ENCODE measurements at places on chromosomes 6 and 20.

- DNase-seq, result no peak
Measured at GRCh38 chr6:89208551-89208950, 8.6 kb downstream of the GABRR1 start.

DNA sequence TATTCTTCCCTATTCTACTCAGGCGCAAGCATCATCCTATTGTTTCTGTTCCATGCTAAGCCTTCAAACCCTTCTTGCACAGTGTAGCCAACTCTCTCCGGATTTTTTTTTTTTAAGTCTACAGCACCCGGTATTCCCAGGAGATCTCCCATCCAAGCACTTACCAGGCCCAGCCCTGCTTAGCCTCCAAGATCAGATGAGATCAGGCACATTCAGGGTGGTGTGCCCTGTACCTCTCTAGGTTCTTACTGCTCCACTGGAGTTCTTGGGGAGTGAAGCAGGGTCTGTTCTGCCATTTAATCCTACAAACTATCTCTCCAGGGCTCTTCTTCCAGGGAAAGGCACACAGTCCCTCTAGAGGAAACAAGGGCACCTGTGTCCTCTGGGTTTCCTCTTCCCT is 14.9 kb upstream of the NUP153 start:
- DNase-seq, result no peak

- no peak for DNase-seq
Measured at GRCh38 chr20:25336561-25337422, 53.8 kb downstream of the ABHD12 start.

DNA sequence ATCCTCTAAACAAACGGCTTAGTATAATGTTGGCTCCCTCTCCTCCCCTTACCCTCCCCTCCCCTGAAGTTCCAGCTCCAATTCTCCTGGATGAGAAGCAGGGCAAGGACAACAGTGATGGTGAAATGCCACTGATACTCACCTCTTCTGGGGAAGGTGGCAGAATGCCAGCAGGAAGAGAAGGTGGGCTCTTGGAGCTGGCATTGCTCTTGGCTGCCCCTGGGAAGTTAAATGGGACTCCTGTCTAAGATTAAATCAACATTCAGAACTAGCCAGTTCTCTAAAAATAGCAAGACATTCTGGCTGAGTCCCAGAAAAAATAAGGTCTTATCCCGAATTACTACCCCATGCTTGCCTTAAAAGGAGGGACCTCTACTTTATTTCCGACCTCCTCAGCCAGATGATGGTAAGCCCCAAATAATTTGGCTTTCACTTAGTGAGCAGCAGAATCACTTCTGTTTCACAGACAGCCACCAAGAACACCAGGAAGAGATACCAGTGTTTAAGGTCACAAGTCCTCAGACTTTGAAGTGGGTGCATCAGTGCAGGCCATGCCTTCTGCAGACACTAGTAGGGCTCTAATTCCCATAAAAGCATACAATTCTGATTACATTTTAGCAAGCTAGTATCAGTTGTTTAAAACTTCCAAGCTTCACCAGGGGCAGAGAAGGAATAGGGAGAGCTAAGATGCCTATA is 46.0 kb upstream of the IL17A start:
- no peak for DNase-seq

DNA sequence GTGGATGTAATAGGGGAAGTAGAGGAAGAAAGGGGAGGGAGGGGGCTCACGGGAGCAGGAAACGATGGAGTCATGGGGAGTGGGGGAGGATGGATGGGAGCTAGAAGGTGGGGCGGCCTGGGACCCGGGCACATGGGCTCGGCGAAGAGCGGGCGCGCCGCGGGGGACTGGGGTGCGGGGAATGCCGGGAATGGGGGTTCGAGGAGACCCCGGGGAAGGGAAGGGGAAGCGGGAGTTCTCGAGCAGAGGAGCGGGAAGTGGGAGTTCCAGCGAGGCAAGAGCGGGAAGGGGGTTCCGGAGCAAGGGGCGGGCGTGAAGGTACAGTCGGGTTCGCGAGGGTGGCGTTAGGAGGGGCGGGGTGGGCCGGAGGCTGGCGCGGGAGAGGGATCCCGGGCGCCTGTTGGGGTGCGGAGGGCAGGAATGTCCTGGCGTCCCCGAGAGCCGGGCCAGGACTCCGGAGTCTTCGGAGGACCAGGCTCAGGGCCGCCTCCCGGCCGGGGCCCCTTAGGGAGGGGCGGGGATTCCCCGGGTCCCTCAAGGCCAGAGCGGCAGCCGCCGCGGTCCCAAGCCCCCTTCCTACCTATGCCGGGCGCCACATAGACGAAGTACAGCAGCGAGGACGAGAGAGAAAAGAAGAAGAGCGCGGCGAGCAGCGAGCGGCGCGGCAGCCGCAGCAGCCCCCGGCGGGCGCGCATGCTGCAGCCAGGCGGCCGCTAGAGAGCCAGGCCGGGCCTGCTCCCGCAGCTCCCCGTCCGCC is 504 bp downstream of the B4GALT5 start:
- DNase-seq, result no peak

GRCh38 chr6:1317302-1317815 is 5.5 kb downstream of the FOXQ1 start:
- no peak for DNase-seq

- no peak for DNase-seq
Measured at GRCh38 chr6:42331019-42331418, 113.4 kb upstream of the MRPS10 start.

DNA sequence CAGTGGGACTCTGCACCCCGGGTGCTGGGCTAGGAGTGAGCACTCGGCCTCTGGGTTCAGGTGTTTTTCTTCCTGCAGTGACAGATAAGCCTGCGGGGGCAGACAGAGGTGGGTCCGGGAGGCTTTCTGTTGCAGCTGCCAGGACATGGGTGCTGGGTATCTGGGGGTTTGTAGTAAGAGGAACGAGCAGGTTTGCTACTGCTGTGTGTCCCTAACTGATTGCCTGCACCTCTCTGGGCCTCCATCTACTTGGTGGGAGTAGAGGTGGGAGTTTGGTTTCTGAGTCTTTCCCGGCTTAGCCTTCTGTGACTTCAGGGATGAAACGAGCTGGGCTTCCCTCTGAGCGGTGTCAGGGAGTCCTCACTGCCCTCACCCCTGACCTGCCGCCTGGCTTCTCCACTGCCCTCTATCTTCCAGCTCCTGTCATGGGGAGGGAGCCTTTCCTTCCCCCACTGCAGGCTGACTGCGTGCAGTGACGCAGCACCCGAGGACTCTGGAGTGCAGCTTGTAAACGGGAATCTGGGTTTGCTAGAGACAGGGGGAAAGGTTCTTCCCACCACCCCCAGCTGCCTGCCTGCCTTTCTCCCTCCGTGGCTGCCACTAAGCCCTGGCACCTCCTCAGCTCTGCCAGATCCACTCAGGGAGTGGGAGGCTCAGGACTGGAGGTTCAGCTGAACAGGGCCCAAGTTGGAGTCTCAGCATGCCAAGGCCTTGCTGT is 6.7 kb downstream of the DLGAP4 start:
- no peak for DNase-seq

DNA sequence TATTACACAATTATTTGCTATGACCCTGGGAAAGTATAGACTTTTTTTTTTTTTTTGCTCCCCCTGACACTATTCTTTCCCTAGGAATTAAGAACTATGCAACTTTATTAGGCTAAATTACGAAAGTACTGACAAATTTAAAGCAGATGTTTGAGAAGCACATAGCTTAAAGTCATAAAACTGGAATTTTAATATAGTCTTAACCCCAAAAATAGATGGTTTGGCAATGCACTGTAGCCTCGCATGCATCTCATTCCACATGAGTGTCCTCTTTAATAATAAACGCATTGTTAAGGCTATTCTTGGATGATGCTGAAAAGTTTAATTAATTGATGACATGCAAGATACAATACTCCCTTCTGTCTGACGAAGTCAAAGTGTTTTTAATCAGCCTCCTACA is 49.3 kb downstream of the TBC1D7 start:
- no peak for DNase-seq

- no peak for DNase-seq
Measured at GRCh38 chr20:36523341-36523740, 18.0 kb upstream of the MYL9 start.

- no peak for DNase-seq
Measured at GRCh38 chr6:65501045-65501444, 206.0 kb downstream of the EYS start.

- no peak for DNase-seq
Measured at GRCh38 chr20:51860111-51860882, 58.0 kb upstream of the SALL4 start.
